ENCODE measurements at places on chromosomes 3 and 15. TPM values are rescaled to one million over a fixed set of nuclear protein-coding genes. Genes with fewer than 3 reads are reported as not detected.

The WDR82 gene
- 77.1 TPM for total RNA-seq

The SPINK8 gene
- total RNA-seq, result not detected

The FSTL1 gene
- total RNA-seq, result 722 TPM

The PPP1R14D gene
- not detected for total RNA-seq

Measured in spinal cord (tissue), 10 donors.